T-cell (primary cell): ENCODE measurements at places on chromosomes 13 and 19. TPM values are rescaled to one million over a fixed set of nuclear protein-coding genes. Genes with fewer than 3 reads are reported as not detected.
A peak's percentile ranks its signal among the peaks of the same experiment; 100 is the strongest.

DNA sequence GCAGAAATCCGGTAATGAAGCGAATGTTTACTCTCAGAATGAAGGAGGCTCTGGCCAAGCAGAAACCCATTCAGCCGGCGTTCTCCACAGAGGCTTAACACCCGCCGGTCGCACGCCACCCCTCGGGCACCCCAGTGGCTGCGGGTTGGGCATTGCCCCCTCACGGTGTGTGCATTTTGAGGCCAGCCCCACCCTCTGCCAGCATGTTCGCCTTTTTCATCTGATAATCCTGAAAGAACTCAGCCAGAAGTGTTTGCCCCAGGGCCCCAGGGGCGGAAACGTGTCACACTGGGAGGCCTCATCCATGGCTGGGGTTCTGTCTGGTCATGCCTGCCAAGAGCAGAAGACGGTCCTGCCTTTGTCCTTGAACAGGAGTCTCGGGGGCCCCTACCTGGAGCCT is 34.2 kb downstream of the COMP start:
- H3K4me3 ChIP-seq = no peak overlapping the region
- no peaks in the 10 kb centered on the region for H3K4me1 ChIP-seq
- H3K27me3 ChIP-seq = no peaks in the 10 kb centered on the region
- DNase-seq = no peak
- H3K36me3 ChIP-seq = peaks cover 3% of the 10 kb centered on the region
- H3K27ac ChIP-seq = no peak overlapping the region

PRR22 gene
- 4.7 TPM for total RNA-seq

- H3K27me3 ChIP-seq = peaks cover 96% of the 10 kb centered on the region
- no peak for DNase-seq
- H3K4me1 ChIP-seq = peaks cover 100% of the 10 kb centered on the region
- H3K27ac ChIP-seq = no peak overlapping the region
- H3K36me3 ChIP-seq = peaks cover 2% of the 10 kb centered on the region
- peak overlapping the region; percentile 39 for H3K4me3 ChIP-seq
Observed at GRCh38 chr19:10290876-10291553, 1.3 kb downstream of the ICAM5 start.

DNA sequence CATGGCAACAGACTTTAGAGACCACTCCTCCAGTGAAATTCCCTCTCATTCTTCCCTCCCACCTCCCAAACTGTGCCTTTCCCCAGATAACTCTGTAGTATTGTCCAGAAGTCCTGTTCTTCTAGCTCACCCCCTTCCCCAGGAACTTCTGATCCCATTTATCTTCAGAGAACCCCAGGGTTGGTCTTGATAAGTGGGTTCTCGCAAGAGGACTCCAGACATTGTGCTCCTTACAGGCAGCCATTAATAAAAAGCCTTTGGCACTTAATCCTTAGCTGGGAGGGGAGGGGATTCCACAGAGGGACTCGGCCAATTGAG is 1.9 kb downstream of the LTBP4 start:
- no peak overlapping the region for H3K4me3 ChIP-seq
- peaks cover 19% of the 10 kb centered on the region for H3K4me1 ChIP-seq
- H3K36me3 ChIP-seq = no peaks in the 10 kb centered on the region

KIR2DL4 gene
- total RNA-seq = 0.25 TPM

- no peak overlapping the region for H3K4me3 ChIP-seq
- DNase-seq = no peak
- H3K4me1 ChIP-seq = peaks cover 5% of the 10 kb centered on the region
- H3K36me3 ChIP-seq = no peaks in the 10 kb centered on the region
- no peak overlapping the region for H3K27ac ChIP-seq
- H3K27me3 ChIP-seq = no peaks in the 10 kb centered on the region
Observed at GRCh38 chr13:21034603-21035191, 26.7 kb downstream of the LATS2 start.

AKAP8L gene
- 184 TPM for total RNA-seq

SOX1 gene
- not detected for total RNA-seq

KLF5 gene
- total RNA-seq = 6.2 TPM
